Lung (tissue), 17 donors: ENCODE measurements at places on chromosomes 3 and 15. TPM values are rescaled to one million over a fixed set of nuclear protein-coding genes. Genes with fewer than 3 reads are reported as not detected.

GRCh38 chr3:30539206-30539605, 67.2 kb upstream of the TGFBR2 start:
- no peak overlapping the region for H3K4me3 ChIP-seq
- H3K4me1 ChIP-seq, result peaks cover 4% of the 10 kb centered on the region
- H3K27ac ChIP-seq, result no peak overlapping the region
- DNase-seq, result peak; percentile 70
- H3K27me3 ChIP-seq, result no peaks in the 10 kb centered on the region

GRCh38 chr3:185066251-185066650, 86.6 kb downstream of the C3orf70 start:
- H3K36me3 ChIP-seq, result no peaks in the 10 kb centered on the region
- no peaks in the 10 kb centered on the region for H3K4me1 ChIP-seq
- no peak overlapping the region for H3K4me3 ChIP-seq

DNA sequence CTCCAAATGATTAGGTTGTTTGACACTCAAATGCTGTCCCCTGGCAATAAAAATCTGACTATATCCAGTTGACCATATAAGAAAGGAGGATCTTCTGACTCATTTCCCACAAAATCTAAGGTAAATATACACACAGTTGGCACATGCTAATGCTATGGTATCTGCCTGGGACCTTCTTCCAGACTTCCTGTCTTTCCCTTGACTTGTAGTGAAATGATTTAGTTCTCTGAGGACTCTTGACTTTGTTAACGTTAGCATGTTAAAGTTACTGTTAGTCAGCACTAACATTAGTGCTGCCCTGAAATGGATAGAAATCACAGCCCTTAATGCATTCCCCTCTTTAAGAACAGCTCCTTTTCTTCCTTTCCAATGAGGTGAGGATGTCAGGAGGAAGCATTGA, 124.3 kb upstream of the LSAMP start:
- no peaks in the 10 kb centered on the region for H3K4me1 ChIP-seq
- H3K36me3 ChIP-seq, result no peaks in the 10 kb centered on the region
- no peaks in the 10 kb centered on the region for H3K27me3 ChIP-seq
- no peak overlapping the region for H3K27ac ChIP-seq

PRSS50 gene
- total RNA-seq, result 0.46 TPM

TM6SF1 gene
- total RNA-seq, result 15.8 TPM

DNA sequence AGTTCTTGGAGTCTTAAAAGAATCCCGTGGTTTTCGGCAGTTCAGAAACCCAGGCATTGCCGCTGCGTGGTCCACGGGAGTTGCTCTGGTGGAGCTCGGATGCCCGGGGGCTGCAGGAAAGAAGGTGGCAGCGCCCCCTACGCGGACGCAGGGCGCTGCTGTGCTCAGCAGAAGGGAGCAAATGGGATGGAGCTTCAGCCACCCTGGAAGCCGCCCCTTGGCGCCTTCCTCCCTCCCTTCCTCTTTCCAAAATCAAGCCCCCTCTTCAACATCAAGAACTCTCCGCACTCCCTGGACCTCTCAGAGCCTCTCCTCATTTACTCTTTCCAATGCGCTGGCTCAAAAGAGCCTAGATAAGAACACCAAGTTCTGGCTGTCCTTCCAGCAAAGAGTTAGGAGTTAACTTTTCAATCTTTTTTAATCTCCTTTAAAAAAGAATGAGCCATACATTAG, 880 bp upstream of the CHRNA7 start:
- no peaks in the 10 kb centered on the region for H3K36me3 ChIP-seq
- no peak overlapping the region for H3K27ac ChIP-seq
- no peak overlapping the region for H3K4me3 ChIP-seq
- peaks cover 2% of the 10 kb centered on the region for H3K27me3 ChIP-seq
